ENCODE measurements at places on chromosomes 16 and 17.

- H3K4me3 ChIP-seq = no peak overlapping the region
- no peak for DNase-seq
- no peaks in the 10 kb centered on the region for H3K27me3 ChIP-seq
Measured at GRCh38 chr17:78079253-78079652, 49.3 kb downstream of the TMC6 start.

DNA sequence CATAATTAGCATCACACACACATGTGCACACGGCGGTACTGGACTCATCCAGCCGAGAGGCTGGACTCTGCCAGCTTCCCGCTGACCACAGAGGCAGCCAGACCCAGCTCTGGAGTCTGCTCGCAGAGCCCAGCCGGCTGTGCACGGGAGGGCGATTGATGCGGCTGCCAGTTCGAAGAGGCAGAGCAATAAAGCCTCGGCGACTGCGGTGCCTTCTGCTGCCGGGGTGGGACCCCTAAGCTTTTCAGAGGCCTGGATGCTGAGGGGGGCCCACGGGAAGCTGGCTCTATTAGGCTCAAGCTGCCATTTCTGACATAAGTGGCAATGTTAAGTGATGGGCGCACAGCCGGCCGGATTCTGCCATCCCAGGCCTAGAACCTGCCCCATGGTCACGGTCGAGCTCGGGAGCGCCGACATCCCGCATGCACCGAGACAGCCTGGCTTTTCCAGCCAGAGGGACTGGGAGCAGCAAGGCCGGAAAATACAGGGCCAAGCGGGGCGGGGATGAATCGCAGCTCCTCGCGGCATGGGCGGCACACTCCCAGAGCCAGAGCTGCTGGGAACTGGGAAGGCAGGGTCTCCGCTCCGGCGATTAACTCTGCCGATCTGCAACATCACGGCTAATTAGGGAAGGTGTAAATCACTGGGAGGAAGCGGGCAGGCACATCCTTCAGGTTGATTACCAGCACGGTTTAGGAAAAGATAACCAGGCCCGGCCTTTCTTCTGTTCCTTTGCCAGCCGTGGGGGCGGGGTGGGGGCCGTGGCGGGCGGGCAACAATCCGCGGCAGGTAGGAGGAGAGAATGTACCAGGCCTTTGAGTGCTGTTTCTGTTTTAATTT lies 57.7 kb downstream of the TBC1D16 start:
- H3K4me3 ChIP-seq = no peak overlapping the region
- no peak overlapping the region for H3K27ac ChIP-seq
- H3K36me3 ChIP-seq = peaks cover 14% of the 10 kb centered on the region
- DNase-seq = no peak

DNA sequence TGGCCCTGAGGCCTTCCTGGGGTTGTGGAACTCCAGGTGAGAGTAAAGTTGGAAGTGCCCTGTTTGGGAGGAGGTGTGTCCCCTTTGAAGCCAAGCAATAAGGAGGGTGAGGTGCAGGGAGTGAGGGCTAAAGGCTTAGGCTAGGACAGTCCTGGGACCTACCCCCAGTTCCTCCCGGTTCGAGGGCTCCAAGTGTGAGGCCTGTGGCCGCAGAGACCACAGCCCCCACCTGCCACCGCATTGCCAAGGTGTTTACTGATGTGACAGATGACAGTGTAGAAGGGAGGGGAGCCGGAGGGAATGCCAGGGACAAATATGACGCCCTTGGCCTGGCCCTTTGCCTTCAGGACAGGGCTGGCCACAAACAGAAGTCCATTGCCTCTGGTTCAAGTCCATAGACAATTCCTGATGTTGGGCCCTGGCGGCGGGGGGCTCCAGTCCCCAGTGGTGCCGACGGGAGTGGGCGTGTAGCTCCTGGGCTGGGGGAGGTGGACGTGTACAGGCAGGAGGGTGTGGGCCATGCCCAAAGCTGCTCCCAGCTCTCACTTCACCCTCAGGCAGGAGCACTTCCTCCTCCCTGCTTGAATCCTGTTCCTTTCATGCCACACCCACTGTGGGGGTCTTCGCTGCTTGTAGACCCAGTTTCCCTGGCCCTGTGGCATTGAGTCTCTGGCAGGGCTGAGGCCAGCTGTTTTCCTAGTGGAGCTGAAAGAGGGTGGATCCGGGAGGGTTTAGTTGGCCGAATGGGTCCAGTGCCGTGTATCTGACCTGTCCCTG lies 3.2 kb downstream of the ADORA2B start:
- H3K4me3 ChIP-seq = no peak overlapping the region
- no peak overlapping the region for H3K27ac ChIP-seq
- peaks cover 42% of the 10 kb centered on the region for H3K27me3 ChIP-seq
- H3K4me1 ChIP-seq = peaks cover 39% of the 10 kb centered on the region
- H3K36me3 ChIP-seq = no peaks in the 10 kb centered on the region

GRCh38 chr17:49249292-49249794 lies 18.8 kb upstream of the PHOSPHO1 start:
- no peak overlapping the region for H3K27ac ChIP-seq
- no peaks in the 10 kb centered on the region for H3K36me3 ChIP-seq
- H3K4me3 ChIP-seq = no peak overlapping the region
- H3K4me1 ChIP-seq = peaks cover 7% of the 10 kb centered on the region

DNA sequence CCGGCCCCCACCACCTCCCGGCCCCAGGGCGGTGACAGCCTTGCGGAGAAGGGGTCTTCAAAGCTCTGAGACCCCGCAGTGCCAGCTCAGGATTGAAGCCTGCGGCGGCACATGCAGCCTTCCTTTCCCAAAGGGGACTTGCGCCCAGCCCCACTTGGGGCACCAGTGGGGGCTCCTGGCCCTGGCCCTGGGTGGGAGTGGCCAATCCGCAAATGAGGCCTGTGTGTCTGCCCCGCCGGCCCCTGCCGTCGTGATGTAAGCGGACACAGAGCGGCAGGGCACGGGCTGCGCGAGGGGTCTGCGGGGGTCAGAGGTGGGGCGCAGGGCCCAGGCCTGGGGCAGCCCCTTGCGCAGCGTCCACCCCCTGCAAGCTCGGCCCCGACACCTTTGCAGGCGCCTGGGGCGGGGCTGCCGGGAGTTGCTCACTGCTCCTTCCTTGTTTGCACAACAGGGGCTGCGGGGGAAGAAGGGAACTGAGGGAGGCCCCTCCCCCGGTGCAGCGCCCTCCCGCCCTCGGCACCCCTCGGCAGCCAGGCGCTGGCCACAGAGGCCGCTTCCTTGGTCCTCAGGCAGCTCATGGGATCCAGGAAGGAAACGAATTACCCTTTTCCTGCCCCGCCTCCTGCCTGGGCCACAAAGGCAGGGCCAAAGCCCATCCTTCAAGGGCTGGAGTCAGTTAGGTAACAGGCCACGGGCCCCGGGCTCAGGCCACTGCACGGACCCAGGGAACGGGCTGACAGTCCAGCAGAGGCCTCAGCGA lies 2.9 kb downstream of the SLC16A3 start:
- H3K36me3 ChIP-seq = peaks cover 2% of the 10 kb centered on the region
- peak; percentile 92 for DNase-seq

- H3K4me3 ChIP-seq = no peak overlapping the region
- no peaks in the 10 kb centered on the region for H3K36me3 ChIP-seq
- H3K27me3 ChIP-seq = peaks cover 53% of the 10 kb centered on the region
- DNase-seq = no peak
- no peak overlapping the region for H3K27ac ChIP-seq
Measured at GRCh38 chr17:36849871-36850348, 87.4 kb upstream of the LHX1 start.
